ENCODE measurements at places on chromosomes 5 and 9. TPM values are rescaled to one million over a fixed set of nuclear protein-coding genes. Genes with fewer than 3 reads are reported as not detected.

DNA sequence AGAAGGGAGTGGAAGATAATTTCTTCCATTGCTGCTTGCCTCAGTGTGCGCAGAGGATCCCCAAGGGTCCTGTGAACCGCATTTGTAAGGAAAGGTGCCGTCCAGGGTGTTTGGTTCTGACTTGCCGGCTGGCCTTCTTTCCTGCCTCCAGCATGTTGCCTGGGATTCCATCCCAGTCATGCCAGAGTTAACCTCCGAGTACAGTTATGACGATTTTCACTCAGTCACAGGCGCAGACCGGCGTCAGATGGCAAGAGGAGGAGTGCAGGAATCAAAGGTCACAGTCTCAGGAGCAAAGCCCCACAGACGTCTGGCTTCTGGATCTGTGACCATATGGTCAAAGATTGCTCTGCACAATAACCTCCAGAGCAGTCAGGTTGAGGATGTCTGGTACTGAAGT is 5.9 kb upstream of the GADD45G start:
- no peak for DNase-seq

DNA sequence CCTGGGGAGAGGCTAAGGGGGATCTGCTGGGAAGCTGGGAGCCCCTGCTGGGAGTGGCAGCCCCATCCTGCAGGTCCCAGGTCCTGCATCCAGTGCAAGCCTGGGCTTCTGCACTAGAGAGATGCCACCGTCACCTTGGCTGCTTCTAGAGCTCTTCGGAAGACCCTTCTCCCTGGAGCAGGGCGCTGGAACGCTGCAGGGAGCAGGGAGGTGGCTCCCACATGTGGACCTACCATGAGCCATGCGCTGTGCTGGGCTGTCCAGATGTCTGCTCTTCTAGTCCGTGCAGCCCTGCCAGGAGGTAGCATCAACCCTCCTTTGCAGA is 90.9 kb upstream of the PHYKPL start:
- DNase-seq, result no peak

- DNase-seq, result no peak
These were observed 9.7 kb upstream of the UBAP1 start for GRCh38 chr9:34169125-34169524.

GRCh38 chr5:156475182-156476157 is 148.5 kb downstream of the SGCD start:
- no peak for DNase-seq

PCDHA2 gene
- total RNA-seq, result not detected

FABP6 gene
- total RNA-seq, result 0.69 TPM

SPINK5 gene
- total RNA-seq, result not detected

All from Karpas-422 (cell line).